ENCODE measurements at places on chromosomes 2 and 18.

DNA sequence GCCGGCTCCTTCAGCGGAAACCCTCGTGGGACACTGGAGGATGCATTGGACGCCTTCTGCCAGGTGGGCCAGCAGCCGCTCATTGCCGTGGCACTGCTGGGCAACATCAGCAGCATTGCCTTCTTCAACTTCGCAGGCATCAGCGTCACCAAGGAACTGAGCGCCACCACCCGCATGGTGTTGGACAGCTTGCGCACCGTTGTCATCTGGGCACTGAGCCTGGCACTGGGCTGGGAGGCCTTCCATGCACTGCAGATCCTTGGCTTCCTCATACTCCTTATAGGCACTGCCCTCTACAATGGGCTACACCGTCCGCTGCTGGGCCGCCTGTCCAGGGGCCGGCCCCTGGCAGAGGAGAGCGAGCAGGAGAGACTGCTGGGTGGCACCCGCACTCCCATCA lies 7.8 kb upstream of the CENPA start:
- DNase-seq = no peak

GRCh38 chr2:196239622-196240587 lies 68.5 kb upstream of the STK17B start:
- DNase-seq = no peak

DNA sequence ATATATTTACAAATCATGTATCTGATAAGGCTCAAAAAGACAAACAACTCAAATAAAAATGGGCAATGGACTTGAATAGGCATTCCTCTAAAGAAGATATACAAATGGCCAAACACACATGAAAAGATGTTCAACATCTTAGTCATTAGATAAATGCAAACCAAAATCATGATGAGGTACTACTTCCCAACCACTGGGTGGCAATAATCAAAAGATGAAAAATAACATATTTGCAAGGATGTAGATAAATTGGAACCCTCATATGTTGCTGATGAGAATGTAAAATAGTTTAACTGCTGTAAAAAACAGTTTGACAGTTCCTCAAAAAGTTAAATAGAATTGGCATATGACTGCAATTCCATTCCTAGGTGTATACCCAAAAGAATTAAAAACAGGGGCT lies 132.3 kb downstream of the TTC32 start:
- no peak for DNase-seq

DNA sequence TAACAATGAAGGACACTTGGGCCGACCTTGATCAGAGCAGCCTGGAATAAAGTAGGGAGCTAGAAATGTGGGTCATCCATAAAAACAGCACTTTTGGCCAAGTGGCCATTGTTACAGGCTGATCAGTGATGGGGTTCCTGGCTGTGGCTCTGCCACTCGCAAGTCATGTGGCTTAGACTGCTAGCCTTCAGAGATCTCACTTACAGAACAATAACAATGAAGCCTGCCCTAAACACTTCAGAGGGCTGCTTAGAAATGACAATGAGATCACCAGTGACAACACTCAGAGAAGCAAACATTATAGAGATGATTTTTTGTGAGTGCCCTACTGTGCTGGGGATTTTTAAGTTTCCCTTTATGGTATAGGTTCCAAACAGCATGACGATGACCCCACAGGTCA lies 107.9 kb upstream of the LMAN1 start:
- no peak for DNase-seq

- DNase-seq = no peak
Observed at GRCh38 chr2:31227110-31227509, 6.8 kb upstream of the EHD3 start.

DNA sequence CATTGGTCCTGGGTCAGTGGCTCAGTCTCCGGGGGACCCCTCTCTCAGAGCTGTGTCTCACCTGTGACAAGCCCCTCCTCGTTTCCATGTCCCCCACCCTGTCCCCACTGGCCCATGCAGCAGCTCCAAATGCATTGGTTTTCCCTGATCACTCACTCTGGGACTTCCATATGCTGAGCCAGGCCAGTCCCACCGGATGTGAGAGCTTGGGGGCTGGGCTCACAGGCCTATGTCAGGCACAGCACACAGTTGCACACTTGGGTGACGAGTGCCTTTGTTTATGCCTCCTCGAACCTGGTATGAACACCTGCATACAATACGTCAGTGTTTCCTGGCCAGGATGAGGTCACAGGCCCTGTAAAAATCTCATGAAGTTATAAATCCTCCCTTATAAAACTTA lies 232.5 kb downstream of the TFCP2L1 start:
- DNase-seq = peak; percentile 47
